Adrenal gland (tissue), 19 donors: ENCODE measurements at places on chromosomes 2 and 18.

GRCh38 chr2:99806758-99807157 lies 316.9 kb upstream of the REV1 start:
- DNase-seq = no peak

- no peak for DNase-seq
These were observed 238.5 kb downstream of the ALPK2 start for GRCh38 chr18:58390399-58390798.

- DNase-seq = no peak
These were observed 415.0 kb downstream of the TMX3 start for GRCh38 chr18:68299906-68300305.

GRCh38 chr2:16394072-16394985 lies 271.3 kb downstream of the CYRIA start:
- DNase-seq = no peak

- DNase-seq = no peak
These were observed 22.4 kb upstream of the ARMC9 start for GRCh38 chr2:231176066-231176465.

GRCh38 chr2:58865436-58865835 lies 624.3 kb upstream of the FANCL start:
- DNase-seq = no peak

- no peak for DNase-seq
These were observed 70.4 kb downstream of the IL1R2 start for GRCh38 chr2:102061962-102062795.

DNA sequence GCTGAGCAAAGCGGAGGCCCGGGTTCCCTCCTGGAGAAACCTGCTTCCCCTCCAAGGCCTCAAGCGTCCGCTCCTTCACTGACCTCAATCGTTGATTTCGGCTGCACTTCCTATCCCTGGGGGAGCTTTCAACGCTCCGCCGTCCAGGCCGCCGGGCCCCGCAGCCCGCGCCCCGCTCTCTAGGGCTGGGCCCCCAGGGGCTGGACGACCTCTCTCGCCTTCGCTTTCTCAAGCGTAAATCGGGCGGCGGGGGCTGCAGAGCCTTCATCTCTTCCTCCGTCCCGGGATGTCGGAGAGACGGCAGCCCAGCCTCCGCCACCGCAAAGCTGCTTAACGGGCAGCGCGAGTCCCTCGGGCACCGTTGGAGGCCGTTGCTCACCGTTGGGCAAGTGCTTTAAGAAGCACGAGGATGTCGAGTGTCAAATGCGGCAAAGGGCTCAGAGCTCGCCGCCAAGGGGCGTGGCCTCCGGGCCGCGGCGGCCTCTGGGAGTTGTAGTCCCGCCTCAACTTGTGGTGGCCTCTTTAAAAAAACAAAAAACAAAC lies 8.5 kb downstream of the HES6 start:
- DNase-seq = peak; percentile 82

DNA sequence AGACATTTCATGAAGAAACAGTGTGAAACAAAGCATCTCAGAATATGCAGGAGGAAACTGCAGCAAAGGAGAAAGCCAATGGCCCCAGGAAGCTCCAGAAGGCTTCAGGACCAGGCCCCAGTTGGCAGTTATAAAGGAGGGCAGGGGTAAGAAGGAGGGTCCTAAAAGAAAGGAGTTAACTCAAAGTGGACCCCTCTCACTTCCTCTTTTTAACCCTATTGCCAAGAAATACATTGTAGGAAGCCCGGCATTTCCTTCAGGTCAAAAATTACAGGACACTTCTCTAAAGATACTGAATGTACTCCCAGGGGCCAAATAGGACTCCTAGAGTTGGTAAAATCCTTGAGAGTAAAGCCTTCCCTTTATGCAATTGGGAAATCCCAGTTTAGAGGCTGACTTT lies 77.1 kb upstream of the TGFA start:
- DNase-seq = no peak

- DNase-seq = no peak
These were observed 1391.1 kb downstream of the SUCLG1 start for GRCh38 chr2:83067947-83068346.

- no peak for DNase-seq
These were observed 2.0 kb upstream of the RUFY4 start for GRCh38 chr2:218066926-218067515.

GRCh38 chr2:158205215-158205614 lies 103.5 kb downstream of the UPP2 start:
- no peak for DNase-seq

GRCh38 chr18:14959550-14959949 lies 211.6 kb downstream of the ANKRD30B start:
- no peak for DNase-seq
